ENCODE measurements at places on chromosomes 4 and X.

DNA sequence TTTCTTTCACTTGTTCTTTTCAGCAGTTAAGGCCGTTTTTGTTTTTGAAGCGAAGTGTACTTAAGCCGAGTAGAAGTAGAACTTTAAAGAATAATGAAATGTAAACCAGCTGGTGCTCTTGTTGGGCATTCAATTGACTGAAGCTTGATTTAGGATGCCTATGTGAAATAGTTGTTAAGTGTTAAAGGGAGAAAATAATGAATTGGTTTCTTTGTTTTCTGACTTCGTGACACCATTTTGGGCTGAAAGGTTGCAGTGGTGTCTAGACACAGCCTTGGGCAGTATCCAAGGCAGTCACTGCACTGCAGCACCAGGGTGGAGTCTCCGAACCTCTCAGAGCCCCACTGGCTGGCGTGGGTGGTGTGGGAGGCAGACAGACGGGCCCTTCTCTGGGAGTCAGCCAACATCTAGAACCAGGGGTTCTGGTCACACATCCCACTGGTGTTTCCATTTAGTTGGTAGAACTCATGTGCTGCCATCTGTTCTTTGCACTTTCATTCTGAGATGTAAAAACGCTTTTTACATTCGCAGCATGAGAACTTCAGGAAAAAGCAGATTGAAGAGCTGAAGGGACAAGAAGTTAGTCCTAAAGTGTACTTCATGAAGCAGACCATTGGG lies 3.5 kb downstream of the UCHL1 start:
- DNase-seq = no peak

- no peak for DNase-seq
Measured at GRCh38 chr4:140117947-140118346, 36.0 kb downstream of the MAML3 start.

DNA sequence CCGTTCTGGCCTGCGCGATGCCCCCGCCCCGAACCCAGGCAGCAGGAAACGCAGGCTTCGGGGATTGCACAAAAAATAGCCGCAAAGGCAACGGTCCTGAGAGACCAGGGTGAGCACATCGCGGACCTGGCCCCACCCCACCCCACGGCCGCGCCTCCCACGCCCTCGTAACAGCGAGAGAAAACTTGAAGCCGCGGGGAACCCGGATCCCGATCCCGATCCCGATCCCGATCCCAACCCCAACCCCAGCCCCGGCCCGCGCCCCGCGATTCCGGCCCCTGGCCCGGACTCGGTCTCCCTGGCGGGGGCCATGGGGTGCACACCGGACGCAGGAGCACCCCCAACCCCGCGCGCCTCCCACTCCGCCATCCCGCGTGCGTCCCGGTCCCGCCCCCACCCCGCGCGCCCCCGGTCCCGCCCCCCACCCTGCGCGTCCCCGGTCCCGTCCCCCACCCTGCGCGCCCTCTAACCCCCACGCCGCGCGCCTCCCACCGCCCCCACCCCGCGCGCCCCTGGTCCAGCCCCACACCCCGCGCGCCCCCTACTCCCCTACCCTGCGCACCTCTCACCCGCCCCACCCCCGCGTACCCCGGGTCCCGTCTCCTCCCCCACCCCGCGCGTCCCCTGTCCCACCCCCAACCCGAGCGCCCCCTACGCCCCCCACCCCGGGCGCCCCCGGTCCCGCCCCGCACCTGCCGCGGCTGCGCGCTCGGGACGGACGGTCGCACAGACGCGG lies 29.0 kb downstream of the NOP14 start:
- DNase-seq = no peak

DNA sequence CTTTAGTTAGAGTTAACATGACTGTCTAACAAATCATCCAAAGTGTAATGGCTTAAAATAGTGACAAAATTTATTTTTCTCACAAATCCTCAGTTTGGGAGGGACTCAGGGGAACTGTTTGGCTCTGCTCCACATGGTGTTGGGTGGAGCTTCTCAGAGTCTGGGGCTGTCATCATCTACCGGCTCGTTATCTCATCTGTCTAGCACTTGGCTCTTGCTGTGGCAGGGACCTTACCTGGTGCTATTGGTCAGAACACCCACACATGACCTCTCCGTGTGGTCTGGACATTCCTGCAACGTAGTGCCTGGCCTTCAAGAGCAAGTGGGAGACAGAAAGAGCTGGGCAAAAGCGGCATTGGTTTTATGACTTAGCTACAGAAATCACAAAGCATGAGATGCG lies 866.9 kb upstream of the FRG1 start:
- no peak for DNase-seq

GRCh38 chrX:19869193-19869592 lies 18.2 kb downstream of the SH3KBP1 start:
- no peak for DNase-seq

DNA sequence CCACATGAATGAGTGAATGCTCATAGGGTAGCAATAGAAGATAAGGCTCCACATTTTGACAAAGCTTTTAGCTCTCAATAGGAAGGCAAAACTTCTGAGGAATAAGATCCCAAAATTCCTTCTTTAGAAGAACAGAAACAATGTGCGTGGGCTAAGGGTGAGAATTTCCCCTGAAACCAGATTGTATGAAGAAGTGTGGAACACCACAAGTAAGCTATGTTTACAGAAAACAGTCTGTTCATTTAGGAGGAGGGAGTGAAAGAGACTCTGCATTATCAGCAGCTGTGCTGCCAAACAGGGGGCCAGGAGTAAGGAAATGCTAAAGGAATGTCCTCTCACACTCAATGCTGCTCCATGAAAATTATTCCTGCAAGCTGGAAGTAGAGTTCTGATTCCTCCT lies 851.6 kb downstream of the CENPC start:
- no peak for DNase-seq

DNA sequence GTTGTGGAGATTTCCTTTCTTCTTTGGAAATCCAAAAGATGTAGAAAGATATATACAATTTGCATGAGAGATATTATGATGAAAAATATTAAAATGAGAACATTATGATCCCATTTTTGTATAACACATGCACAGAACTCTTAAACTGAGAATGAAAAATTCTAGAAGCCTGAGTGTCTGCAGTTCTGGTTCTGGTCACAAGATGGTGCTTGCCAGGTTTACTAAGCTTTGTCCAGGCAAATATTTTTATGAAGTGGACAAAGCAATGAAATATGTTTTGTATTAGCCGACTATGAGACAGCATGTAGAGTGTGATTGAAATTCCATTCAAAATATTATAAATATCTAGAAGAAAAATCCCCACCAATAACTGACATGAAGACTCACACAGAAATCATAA lies 2.2 kb downstream of the PWWP3B start:
- peak; percentile 30 for DNase-seq

- no peak for DNase-seq
Measured at GRCh38 chr4:48235050-48235449, 34.6 kb downstream of the TEC start.

GRCh38 chrX:96386981-96387380 lies 297.7 kb upstream of the DIAPH2 start:
- DNase-seq = no peak

DNA sequence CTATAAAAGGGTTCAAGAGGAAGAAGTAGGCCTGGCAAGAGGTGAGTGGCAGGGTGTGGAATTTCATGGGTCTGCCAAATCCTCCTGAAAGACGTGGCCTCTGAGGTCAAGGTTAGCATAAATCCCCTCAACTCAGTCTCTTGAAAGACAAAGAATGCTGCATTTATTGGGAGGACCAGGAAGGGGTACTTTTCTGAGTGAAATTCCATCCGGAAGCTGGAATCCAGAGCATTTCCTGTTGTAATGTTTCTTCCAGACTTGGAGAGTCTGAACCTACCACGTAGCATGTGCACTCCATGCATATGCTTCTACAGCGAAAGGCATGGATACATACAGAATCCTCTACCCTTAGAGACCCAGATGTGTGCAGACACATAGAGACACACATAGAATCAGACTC lies 13.4 kb upstream of the FGD1 start:
- no peak for DNase-seq

- no peak for DNase-seq
Measured at GRCh38 chr4:96295143-96295741, 455.3 kb downstream of the PDHA2 start.

DNA sequence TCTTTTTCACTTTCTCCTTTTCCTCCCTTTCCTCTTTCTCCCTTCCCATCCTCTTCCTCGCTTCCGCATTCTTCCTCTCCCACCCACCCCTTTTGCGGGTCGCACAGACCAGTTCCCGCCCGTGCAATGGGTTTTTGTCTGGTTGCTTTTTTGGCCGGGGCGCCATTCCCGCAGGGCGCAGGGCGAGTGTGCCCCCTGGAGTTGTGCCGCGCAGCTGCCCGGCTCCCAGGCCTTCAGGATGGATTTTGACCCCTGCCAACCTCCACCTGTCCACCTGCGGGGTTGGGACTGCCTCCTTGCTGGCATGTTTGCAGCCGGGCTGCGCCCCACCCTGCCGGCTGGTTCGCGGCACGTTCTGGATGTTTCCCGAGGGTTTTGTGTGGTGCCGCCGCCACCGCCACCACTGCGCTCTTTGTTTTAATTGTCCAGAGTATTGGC lies 578 bp upstream of the SEL1L3 start:
- no peak for DNase-seq

DNA sequence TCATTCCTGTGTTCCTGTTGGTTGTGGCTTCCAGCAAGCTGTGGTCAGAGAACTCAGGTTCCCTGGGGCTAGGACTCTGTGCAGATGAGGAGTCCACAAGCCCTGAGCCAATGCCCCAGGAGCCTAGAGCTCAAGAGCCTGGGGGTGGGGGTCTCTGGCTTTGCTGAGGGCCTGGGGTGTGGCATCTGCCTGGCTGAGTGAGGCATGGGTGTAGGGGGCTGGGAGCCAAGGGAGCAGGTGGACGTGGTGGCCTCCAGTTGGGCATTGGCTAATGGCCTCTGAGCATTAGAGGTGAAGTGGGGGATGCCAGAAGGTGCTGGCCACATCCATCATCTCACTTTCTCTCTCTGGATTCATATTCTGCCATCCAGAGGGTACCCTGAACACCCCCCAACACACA lies 5.3 kb upstream of the MAMLD1 start:
- DNase-seq = no peak

GRCh38 chr4:184459413-184459812 lies 14.9 kb downstream of the IRF2 start:
- DNase-seq = no peak

DNA sequence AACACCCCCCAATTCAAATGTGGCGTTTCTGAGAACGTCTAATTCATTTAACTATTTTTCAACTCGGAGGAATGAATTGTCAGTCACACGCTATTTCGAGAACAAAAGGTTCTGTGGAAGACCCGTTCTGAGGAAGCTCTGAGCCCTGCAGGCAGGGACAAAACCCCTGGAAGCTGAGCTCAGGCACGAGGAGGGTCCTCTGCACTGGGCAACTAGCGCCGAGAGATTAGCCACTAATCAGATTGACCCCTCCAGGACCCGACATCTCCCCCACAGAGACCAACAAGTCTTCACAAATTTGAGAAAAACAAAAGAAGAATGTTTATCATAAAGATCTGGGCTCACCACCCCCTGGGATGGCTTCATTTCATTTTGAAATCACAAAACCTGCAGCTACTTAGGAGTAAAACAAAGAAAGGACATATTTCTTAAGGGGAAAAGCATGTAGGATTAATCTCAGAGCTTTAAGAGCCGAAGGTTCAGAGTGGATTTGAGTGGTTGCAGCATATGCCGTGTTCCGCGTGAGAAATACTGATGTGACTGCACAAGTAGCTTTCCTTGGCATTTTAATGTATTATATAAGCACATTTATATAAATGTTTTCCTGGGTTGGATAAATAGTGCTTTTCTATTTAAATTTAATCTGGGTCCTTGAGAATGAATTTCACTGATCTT lies 41.8 kb downstream of the ADRA2C start:
- no peak for DNase-seq

Data from NCI-H510A treated with DMSO at 0.1 percent for 48 hours (cell line).